ENCODE measurements at places on chromosomes 16 and 17. TPM values are rescaled to one million over a fixed set of nuclear protein-coding genes. Genes with fewer than 3 reads are reported as not detected.

The MRPL10 gene
- total RNA-seq, result 30.0 TPM

The NGFR gene
- 40.7 TPM for total RNA-seq

The AGRP gene
- not detected for total RNA-seq

The ABCC12 gene
- 0.11 TPM for total RNA-seq

The TBC1D3 gene
- total RNA-seq, result not detected

The KRT10 gene
- total RNA-seq, result 17.5 TPM

The CPHXL2 gene
- total RNA-seq, result not detected

The KCNH6 gene
- total RNA-seq, result 1.2 TPM

The GRAPL gene
- 1.6 TPM for total RNA-seq

The YPEL2 gene
- 11.5 TPM for total RNA-seq

The CCL8 gene
- total RNA-seq, result 0.89 TPM

The TBC1D3C gene
- not detected for total RNA-seq

The INCA1 gene
- 2.0 TPM for total RNA-seq

The TMEM94 gene
- 23.2 TPM for total RNA-seq

The KRT13 gene
- total RNA-seq, result 0.30 TPM

The TM4SF5 gene
- total RNA-seq, result not detected

The CLDN9 gene
- 0.06 TPM for total RNA-seq

All from spinal cord (tissue), 10 donors.